A549 treated with CORT108297 at 1 μM for 4 hours (cell line): ENCODE measurements at places on chromosomes 16 and 17. TPM values are rescaled to one million over a fixed set of nuclear protein-coding genes. Genes with fewer than 3 reads are reported as not detected.

OTOA gene
- 0.03 to 0.16 TPM (median 0.05 TPM) in 4 of 5 replicates, not detected in the other for total RNA-seq

TLCD1 gene
- 31.9 to 55.5 TPM (median 50.7 TPM) in 5 replicates for total RNA-seq

MYH2 gene
- not detected in 5 replicates for total RNA-seq

SMIM22 gene
- not detected in 5 replicates for total RNA-seq

DBNDD1 gene
- 47.3 to 65.3 TPM (median 63.9 TPM) in 5 replicates for total RNA-seq

ATP2A1 gene
- 1.4 to 3.6 TPM (median 2.4 TPM) in 5 replicates for total RNA-seq

PRDM7 gene
- 0.04 TPM in 1 of 5 replicates, not detected in the others for total RNA-seq

HSPB9 gene
- not detected in 5 replicates for total RNA-seq

DCXR gene
- total RNA-seq, result 64.0 to 107 TPM (median 101 TPM) in 5 replicates

OR4D2 gene
- not detected in 5 replicates for total RNA-seq

HNF1B gene
- total RNA-seq, result 21.1 to 26.0 TPM (median 25.6 TPM) in 5 replicates

NPIPA8 gene
- 0.95 to 1.8 TPM (median 1.5 TPM) in 5 replicates for total RNA-seq

WNT9B gene
- total RNA-seq, result not detected in 5 replicates

TMIGD1 gene
- not detected in 5 replicates for total RNA-seq

NTN3 gene
- 0.05 to 0.07 TPM in 2 of 5 replicates, not detected in the others for total RNA-seq

C16orf74 gene
- total RNA-seq, result 9.4 to 18.3 TPM (median 14.6 TPM) in 5 replicates

NACA2 gene
- total RNA-seq, result not detected in 5 replicates

C16orf86 gene
- 0.16 to 0.19 TPM (median 0.18 TPM) in 3 of 5 replicates, not detected in the others for total RNA-seq

GPRC5C gene
- 58.6 to 85.4 TPM (median 75.2 TPM) in 5 replicates for total RNA-seq

MMP2 gene
- 7.7 to 13.9 TPM (median 10.4 TPM) in 5 replicates for total RNA-seq

CD7 gene
- 0.05 to 0.15 TPM (median 0.10 TPM) in 4 of 5 replicates, not detected in the other for total RNA-seq

LITAFD gene
- total RNA-seq, result not detected in 5 replicates

SPATA33 gene
- 13.7 to 16.9 TPM (median 16.9 TPM) in 5 replicates for total RNA-seq

PRM2 gene
- total RNA-seq, result not detected in 5 replicates

KRTAP9-9 gene
- total RNA-seq, result not detected in 5 replicates

ZC3H18 gene
- 50.1 to 53.6 TPM (median 53.0 TPM) in 5 replicates for total RNA-seq

SLC38A8 gene
- not detected in 5 replicates for total RNA-seq

HID1 gene
- total RNA-seq, result 6.0 to 9.9 TPM (median 9.0 TPM) in 5 replicates

CCL4 gene
- 0.15 TPM in 1 of 5 replicates, not detected in the others for total RNA-seq

SP6 gene
- total RNA-seq, result 2.2 to 3.4 TPM (median 2.8 TPM) in 5 replicates

C16orf54 gene
- not detected in 5 replicates for total RNA-seq

CETP gene
- 0.05 TPM in 1 of 5 replicates, not detected in the others for total RNA-seq

ZSCAN10 gene
- total RNA-seq, result 0.03 to 0.05 TPM in 2 of 5 replicates, not detected in the others

CDR2L gene
- total RNA-seq, result 37.1 to 57.1 TPM (median 52.4 TPM) in 5 replicates

HS3ST2 gene
- total RNA-seq, result not detected in 5 replicates

CBX8 gene
- 11.5 to 22.3 TPM (median 21.0 TPM) in 5 replicates for total RNA-seq

C16orf46 gene
- 0.59 to 1.5 TPM (median 0.72 TPM) in 5 replicates for total RNA-seq

TP53TG3F gene
- 0.06 to 0.19 TPM (median 0.16 TPM) in 3 of 5 replicates, not detected in the others for total RNA-seq

ETV4 gene
- total RNA-seq, result 43.9 to 52.8 TPM (median 51.0 TPM) in 5 replicates

FOXL1 gene
- total RNA-seq, result 0.66 to 1.9 TPM (median 1.2 TPM) in 5 replicates
